ENCODE measurements at places on chromosomes 11 and 22.

DNA sequence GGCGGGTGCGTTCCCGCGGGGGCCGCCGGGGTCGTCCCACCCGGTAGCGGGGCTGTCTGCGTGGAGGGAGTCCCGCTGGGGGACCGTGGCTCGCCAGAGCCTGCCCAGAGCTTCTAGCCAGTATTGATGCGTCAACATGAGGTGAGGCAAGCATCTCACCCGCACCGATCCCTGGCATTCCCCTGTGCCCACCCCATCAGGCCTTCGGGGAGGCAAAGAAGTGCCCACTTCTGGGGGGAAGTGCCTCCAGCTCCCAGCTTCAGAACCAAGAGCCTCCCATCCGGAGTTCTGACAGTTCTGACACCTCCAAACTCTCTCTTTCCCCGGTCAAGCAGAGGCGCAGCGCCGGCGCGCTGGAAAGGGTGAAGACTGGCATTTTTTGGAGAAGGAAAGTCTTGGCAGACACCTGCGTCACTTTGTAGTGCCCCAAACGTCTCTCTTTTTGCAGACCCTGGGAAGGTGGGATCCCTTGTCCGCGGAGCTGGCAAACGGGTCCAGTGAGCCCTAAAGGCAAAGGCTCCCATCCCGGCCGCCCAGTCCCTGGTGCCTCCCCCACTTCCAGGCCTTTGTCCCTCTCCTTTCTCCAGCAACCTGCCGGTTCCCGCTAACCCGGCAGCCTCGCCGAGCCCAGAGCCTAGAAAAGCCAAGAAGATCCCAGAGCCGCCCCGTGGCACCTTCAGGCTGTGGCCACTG, 3.2 kb upstream of the PAX6 start:
- DNase-seq, result no peak

- DNase-seq, result no peak
These were observed 42.1 kb downstream of the SCUBE1 start for GRCh38 chr22:43300891-43301676.

- no peak for DNase-seq
These were observed 14.2 kb downstream of the SUN2 start for GRCh38 chr22:38741576-38741975.

DNA sequence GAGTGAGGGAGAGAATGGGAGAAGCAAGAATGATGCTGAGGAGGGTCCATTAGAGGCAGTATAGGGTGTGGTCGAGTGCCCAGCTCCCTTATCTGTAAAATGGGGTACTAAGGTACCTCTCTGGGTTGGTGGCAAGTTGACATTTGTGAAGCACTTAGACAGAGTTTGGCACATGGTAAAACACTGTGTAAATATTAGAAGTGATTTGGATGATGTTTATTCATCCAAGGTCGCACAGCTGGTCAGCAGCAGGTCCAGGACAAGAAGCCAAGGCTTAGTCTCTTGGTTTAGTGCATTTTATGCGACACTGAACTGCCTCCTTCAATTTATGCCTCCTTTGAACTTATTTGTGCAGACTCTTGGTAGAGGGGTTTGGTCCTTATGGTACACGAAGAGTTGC, 19.4 kb downstream of the KREMEN1 start:
- no peak for DNase-seq

GRCh38 chr11:79348976-79349682, 91.7 kb downstream of the TENM4 start:
- DNase-seq, result no peak

- no peak for DNase-seq
These were observed 11.3 kb downstream of the MAML2 start for GRCh38 chr11:96331699-96332116.

- DNase-seq, result no peak
These were observed 25.1 kb downstream of the CD6 start for GRCh38 chr11:60996381-60997138.

DNA sequence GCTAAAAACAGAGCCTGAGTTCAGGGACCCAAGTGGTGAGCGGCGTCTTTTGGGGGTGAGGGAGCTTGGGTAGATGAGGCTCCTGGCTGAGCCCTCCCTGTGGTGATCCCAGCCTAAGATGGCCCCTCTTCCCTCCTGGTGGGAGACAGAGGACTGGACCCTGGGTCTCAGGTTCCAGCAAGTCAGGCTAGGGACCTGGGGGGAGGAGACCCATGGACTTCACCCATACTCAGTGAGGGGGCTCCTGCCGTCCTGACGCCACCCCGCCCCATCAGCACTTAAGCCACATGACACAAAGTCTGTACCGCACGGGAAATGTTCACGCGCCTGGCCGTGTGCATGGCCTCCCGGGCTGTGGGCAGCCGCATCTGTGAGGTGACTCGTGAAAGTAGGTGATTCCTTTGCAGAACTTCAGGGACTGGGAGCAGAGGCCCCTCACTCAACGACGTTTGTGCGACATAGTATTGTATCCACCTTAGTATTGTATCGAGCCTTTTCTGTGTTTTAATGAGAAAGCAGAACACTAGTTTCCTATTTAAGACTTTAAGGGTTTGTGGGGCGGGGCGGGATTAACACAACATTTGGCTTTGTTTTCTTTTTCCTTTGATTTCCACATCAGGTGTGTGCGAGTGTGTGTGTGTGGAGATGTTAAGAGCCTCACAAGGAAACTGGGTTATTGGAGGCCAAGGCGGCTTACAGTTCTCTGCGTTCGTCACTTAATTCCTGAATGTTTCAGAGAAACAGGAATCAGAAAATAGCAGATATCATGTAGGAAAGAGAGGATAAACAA, 18.4 kb upstream of the TMEM191C start:
- no peak for DNase-seq

DNA sequence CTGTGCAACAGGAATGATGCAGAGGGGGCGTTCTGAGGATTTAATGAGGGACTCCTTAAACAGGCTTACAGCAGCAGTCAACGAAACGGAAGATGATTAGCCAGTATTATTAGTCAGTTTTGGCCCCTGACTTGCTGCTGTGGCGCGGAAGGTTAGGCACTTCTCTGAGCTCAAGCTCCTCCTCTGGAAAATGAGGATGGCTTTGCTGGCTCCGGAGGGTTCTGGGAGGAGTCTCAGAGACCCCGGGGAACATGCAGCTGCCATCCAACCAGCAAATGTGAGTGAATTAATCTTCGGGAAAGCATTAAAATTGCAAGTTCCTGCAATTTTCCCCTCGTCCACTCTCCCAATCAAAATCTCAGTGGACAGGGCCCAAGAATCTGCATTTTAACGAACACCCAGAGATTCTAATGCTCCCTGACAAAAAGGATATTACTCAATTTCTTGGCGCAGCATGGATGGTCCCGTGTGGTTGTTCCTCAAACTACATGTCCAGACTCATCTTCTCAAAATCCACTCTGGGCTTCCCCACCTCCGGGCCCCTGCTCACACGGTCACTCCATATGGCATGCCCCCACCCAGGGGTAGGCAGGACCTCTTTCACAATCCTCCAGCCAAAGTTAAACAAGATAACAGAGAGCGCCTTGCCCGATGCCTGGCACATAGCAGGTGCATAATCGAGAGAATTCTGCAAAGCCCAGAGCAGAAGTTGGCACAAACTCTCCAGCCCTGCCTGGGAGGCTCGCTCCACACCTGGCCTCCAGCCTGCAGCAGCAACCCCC, 6.4 kb downstream of the ELFN2 start:
- DNase-seq, result no peak

DNA sequence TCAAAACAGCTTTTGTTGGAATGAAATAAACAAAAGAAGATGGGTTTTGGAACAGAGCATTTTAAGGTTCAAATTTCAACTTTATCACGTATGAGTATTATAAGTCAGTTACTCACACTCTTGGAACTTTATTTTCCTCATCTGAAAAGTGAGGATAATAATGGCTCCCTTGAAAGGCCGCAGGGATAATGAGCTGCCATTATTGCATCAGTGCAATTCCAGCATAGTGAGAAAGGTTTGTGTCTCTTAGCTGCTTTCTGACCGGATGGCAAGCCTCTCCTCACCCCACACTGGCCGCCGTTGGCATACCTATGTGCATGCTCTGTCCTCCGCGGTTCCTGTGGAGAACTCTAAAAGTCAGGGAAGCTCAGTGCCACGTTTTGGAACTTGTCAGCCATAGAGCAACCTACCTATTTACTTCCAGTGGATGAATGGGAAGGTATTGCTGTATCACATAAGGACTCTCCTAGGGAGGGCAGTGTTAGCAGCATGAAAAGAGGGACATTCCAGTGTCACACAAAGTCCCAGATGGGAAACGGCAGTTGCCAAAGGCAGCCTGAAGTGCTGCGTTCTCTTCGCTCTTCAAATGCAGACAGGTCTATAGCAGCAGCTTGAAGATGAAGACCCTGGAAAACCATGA, 368.9 kb downstream of the NTM start:
- no peak for DNase-seq

DNA sequence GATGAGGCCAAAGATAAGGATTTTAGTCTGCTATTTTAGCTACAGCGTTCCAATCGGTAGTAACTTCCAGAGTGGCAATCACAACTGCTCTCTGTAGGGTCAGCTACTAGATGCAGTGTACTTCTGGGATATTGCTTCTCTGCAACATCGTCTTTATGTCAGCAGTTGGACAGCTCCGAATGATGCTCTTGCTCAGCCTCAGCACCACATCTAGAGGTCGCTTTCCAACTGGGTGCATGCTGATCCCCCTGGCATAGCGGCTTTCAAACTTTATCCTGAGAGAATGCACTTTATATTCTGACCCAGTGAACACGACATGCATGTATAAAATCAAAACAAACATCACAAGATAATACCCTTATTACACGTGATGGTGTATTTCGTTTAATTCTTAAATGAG, 219.6 kb downstream of the C11orf87 start:
- DNase-seq, result peak; percentile 3

DNA sequence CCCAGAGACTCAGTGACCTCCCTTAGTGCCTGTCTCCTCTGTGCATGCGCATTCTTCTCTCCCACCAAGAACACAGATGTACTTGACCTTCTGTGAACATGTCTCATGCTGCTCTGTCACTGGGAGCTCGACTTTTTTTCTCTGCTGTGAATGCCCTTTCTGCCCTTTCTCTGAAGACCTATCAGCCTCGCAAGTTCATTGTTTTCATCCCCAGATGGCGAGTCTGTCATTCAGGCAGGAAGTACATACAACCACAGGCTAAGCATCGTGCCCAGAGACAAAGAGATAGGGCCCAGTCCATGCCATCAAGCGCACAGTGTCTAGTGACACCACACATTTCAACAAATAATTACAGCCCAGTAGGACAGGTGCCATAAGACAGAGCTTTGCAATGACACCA, 50.4 kb upstream of the RAB1B start:
- DNase-seq, result no peak

DNA sequence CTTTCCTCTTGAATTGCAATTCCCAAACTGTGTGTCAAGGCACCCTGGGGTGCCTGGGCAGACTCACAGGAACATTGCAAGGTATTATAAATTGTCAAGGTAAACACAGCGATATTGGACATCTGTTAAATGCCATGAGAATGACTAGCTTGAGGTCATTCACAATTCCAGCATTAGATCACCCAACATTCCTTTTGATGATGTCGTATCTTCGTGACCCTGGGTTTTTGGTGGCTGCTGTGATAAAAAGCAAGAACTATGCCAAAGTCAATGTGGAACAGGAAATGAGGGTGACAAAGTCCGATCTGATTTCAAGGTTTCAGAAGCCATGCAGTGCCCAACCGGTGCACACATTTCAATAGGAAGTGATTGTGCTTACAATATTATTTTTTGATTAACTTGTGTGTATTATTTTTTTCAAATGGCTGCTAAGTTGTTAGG, 458.4 kb downstream of the MIAT start:
- no peak for DNase-seq

GRCh38 chr22:34885852-34886251, 180.1 kb upstream of the ISX start:
- no peak for DNase-seq

DNA sequence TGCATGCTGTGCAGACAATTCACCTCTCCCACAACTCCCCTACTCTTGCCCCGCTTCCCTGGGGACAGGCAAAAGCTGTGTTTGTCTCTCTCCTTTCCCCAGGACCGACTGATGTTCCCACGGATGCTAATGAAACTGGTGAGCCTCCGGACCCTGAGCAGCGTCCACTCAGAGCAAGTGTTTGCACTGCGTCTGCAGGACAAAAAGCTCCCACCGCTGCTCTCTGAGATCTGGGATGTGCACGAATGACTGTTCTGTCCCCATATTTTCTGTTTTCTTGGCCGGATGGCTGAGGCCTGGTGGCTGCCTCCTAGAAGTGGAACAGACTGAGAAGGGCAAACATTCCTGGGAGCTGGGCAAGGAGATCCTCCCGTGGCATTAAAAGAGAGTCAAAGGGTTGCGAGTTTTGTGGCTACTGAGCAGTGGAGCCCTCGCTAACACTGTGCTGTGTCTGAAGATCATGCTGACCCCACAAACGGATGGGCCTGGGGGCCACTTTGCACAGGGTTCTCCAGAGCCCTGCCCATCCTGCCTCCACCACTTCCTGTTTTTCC, 1.4 kb upstream of the MADD start:
- no peak for DNase-seq

All from epithelial cell of prostate (primary cell).